ENCODE measurements at places on chromosomes 4 and X. TPM values are rescaled to one million over a fixed set of nuclear protein-coding genes. Genes with fewer than 3 reads are reported as not detected.

- DNase-seq: no peak
Observed at GRCh38 chr4:7753931-7754465, 185.7 kb downstream of the AFAP1 start.

GRCh38 chrX:44036336-44036735 lies 63.1 kb upstream of the NDP start:
- DNase-seq: no peak

Gene IL9R
- total RNA-seq: 0.11 TPM

- peak; percentile 71 for DNase-seq
Observed at GRCh38 chr4:125316401-125316790, 1.6 kb downstream of the FAT4 start.

DNA sequence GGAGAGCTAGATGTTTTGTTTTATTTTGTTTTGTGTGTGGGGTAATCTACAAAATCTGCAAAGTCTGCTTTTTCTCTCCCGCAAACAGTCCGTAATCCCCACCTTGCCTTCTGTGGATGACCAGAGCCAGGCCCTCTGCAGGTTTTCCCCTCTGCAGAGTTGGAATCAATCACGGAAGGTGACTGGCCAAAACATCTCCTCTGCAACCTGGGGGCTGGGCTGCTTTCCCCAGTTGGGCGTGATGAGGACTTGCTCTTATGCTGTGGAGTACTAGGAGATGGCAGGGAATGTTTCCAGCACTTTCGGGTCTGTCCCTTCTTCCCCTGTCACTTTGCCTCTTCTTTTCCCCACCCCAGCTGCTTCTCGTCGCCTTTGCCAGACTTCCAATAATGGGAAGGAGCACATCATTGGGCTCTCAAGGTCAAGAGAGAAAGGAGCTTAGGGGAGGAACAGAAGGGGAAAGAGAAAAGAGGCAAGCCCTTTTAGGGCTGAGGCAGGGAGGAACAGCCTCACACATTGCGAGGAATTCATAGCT lies 1.1 kb downstream of the TMEM35A start:
- DNase-seq: no peak

DNA sequence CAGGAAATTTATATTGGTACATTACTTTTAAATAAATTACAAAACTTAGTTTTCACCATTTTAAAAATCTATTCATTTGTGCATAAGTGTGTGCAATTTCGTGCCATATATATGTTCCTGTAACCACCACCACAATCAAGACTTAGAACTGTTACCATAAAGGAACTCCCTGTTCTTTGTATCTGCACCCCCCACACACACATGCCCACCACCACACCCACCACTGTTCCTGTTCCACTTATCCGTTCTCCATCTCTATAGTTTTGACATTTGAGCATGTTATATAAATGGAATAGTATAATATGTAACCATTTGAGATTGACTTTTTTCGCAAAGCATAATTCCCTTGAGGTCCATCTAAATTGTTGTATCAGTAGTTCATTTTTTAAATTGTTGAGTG lies 73.7 kb downstream of the TAF1 start:
- no peak for DNase-seq

Data from right cardiac atrium (tissue), 5 donors.